T1000 (cell line): ENCODE measurements at places on chromosomes 3 and 15.

DNA sequence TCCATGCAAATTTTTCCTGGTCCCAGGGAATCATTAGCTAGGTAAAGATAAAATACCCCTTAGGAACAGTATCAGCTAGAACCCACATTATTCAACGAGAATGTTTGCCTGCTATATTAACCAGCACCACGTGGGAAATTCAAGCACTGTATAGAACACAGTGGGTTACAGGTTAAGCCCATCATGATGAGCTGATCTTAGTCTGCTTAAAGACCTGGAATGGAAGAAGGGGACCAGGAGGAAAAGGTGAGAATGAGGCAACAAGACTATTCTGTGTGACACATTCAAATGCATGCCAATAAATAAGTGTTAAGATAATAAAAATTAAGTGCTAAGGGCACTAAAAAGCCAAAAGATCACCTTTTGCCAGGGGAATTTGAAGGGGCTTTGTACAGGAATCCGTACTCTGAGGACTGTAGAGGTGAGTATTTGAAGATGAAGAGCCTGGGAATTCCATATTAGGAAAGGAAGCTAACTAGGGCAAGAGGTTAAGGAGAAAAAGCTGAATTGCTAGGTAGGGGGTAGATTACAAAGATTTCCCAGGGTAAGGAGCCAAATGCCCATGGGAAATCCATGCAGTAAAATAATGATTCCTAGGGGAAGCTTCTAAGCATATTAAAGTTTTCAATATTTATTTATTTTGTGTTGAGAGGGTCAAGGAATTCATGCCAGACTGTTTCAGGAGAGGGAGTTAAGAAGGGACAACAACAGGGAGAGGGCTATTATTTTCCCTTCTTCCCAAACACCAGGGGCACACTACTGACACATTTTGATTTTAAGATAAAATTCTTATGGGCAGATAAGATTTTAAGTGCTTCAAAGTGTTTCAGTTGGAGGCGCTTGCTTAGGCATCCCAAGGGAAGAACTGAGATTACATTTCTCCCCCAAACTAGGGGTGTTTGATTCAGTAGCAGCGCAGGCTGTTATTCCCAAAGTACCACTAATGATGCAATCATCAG lies 2.3 kb upstream of the MED12L start:
- DNase-seq, result no peak

DNA sequence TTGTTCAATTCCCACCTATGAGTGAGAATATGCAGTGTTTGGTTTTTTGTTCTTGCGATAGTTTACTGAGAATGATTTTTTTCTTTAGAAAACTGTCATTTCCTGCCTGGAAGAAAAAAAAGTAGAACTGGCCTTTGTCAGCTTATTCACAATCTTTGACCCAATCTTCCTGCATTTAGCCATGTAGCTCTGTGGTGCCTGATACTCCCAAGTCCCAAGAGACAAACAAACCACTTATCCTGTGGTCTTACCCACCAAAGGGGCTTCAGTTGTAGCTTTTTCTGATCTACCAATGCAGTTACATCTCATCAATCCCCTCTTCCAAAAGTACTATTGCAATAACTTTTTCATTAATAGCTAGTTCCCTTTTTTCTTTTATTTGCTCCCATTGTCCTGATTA lies 444.6 kb downstream of the GRM7 start:
- DNase-seq, result no peak

DNA sequence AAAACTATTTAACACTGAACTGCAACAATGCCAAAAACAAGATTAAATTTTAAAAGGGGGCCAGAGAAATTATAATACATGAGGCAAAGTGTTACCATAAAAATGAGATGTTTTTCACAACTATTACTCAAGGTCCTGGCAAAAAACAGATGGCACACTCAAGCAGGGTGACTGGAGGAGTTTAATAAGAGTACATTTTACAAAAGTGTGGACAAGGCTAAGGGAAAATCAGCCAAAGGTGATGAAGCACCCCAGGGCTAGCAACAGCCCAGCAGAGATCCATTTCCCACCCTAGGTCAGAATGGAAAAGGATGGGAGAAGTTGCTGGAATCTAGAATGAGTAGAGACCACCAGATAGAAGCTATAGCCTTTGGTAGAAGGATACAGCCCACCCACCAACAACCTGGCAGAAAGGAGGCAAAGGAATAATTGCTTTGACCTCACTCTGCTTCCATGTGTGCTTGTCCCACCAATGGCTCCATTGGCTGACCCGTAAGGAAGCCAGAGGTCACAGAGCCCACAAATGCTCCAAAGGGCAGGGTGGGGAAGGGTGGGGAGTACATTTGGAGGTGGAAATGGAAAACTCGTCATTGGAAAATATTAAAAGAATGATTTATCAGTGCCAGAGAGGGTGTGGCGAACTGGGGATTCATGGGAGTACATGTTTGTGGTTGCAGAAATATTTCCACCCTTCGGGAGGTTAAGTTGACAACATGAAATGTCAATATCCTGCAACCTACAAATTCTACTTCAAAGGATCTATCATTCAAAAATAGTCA lies 161.0 kb upstream of the UBE2E2 start:
- DNase-seq, result no peak

DNA sequence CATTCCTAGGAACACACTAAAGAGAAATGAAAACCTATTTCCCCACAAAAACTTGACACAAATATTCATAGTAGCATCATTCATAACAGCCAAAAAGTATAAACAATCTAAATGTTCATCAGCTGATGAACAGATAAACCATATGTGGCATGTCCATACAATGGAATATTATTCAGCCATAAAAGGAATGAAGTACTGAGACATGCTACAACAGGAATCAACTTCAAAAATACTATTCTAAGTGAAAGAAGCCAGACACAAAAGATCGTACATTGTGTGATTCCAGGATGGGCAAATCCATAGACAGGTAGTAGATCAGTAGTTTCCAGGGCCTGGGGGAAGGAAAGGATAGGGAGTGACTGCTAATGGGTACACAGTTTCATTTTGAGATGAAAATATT lies 118.0 kb downstream of the GSK3B start:
- no peak for DNase-seq

- DNase-seq, result no peak
These were observed 21.1 kb upstream of the GBE1 start for GRCh38 chr3:81782585-81782984.

- no peak for DNase-seq
These were observed 92.7 kb upstream of the PLXND1 start for GRCh38 chr3:129699199-129699598.

DNA sequence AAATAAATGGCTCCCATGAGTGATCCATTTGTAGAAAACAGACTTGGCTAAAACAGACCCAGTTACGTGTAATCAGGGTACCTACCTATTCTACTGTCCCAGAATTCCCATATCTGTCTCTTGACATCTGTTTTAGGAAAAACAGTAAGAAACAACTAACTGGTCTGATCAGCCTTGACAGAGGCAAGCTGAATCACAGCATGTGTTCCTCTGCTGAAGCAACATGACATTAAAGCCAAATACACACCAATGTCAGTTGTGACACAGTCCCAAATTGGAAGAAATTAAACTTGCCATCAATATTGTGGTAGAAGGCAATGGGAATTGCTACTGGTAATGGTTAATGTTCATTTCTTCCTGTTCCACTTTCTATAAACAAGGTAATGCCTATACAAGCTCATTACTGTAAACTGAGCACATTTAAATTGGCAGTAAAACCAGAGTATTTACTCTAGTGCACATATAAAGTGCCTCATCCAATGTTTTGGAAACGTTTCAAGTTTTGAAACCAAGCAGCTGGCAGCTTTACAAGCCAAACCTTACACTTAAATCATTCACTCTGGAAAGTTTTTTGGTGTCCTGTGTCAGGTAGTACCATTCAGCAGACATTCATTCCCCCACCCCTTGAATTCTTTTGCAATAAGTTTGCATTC lies 27.0 kb downstream of the ALDH1A2 start:
- DNase-seq, result peak; percentile 24

GRCh38 chr3:79937567-79937966 lies 169.8 kb upstream of the ROBO1 start:
- DNase-seq, result no peak

GRCh38 chr3:119690043-119690656 lies 12.7 kb upstream of the CFAP91 start:
- DNase-seq, result no peak

GRCh38 chr15:48642795-48643194 lies 2.7 kb downstream of the FBN1 start:
- no peak for DNase-seq

DNA sequence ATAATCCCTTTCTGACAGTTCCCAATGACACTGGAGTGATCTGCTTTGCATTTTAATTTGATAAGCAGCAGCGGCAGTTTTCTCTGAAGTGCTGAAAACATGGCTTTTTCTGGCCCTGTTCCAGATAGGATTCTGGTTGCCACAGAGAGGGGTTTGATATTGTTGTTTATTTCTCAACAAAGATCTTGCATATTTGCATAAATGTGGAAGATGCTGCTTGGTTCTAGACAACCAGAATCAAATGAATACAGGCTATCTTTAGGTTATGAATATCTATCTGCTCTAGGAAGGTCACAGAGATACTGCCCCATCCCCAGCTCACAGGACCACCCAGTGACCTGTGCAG lies 137.1 kb downstream of the ZNF609 start:
- no peak for DNase-seq

DNA sequence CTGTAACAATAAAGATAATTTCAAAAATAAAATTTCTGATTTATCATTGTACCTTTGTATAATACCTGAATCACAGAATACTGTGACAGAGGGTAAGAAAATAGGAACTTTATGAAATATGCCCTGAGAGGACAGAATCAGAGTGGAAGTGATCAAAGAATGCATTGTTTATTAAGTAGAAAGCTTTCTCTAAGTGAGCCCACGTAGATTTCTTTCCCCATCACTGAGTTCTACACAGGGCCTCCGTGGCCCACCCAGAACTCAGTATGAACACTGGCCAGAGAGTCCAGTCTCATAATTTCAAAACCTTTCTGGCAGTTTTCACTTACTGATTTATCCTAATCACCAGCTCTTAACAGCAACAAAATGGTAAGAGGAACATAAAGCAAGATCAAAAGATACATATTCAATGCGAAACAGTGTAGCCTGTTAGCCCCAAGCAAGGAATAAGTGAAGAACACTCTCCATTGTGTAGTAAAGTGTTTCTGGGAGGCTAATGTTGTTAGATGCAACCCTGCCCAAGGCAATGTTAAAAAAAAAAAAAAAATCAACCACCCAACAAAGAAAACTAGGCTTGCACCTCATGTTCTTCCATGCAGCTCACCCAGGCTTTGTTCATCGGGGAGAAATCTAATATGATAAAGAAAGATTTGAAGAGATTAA lies 341.3 kb downstream of the LSAMP start:
- no peak for DNase-seq

DNA sequence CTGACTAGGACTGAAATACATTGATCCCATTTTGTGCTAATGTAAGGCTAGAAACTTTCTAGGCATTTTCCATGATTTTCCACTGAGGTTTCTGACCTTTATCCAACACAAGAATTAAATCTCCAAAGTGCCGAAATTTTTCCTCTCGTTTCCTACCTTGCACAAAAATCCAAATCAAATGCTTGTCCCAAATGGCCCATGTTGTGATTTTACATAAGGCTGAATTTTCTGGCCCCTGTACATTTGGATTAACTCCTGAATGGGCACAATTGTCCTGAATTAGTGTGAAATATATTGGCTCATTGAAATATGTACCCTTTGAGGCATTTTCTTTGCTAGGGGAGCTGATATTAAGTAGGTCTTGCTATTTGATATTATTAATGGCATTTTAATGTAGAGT lies 105.6 kb upstream of the CBLB start:
- no peak for DNase-seq

- no peak for DNase-seq
These were observed 11.8 kb upstream of the SCN10A start for GRCh38 chr3:38827791-38828190.

- no peak for DNase-seq
These were observed 26.4 kb upstream of the HERC1 start for GRCh38 chr15:63860155-63860554.

GRCh38 chr15:89035150-89035549 lies 53.1 kb upstream of the ABHD2 start:
- no peak for DNase-seq
